Suppressor macrophage treated with lipopolysaccharide for 4 hours (primary cell): ENCODE measurements at places on chromosomes 2 and 18.
A peak's percentile ranks its signal among the peaks of the same experiment; 100 is the strongest.

- DNase-seq: peak; percentile 76
Measured at GRCh38 chr2:218852911-218853667, 6.5 kb upstream of the WNT6 start.

DNA sequence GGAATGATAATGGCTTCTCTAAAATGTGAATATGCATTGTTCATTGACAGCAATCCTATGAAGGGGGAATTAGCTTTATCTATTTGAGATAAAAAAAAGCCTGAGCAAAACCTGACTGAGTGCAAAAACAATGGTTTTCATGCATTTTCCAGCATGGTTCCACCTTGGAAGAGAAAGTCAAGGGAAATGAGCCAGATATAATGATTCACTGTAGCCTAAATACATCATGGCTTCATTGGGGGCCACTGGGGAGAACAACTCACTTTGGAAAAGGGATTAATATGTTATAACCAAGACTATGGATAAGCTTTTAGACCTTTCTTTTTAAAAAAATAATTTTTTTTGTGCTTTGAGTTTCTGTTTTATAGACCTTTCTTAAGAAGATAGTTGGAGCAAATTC, 679.7 kb downstream of the NYAP2 start:
- DNase-seq: no peak

- DNase-seq: no peak
Measured at GRCh38 chr2:49332415-49332814, 178.1 kb upstream of the FSHR start.

- DNase-seq: peak; percentile 28
Measured at GRCh38 chr18:49447810-49448745, 12.4 kb downstream of the DYM start.

DNA sequence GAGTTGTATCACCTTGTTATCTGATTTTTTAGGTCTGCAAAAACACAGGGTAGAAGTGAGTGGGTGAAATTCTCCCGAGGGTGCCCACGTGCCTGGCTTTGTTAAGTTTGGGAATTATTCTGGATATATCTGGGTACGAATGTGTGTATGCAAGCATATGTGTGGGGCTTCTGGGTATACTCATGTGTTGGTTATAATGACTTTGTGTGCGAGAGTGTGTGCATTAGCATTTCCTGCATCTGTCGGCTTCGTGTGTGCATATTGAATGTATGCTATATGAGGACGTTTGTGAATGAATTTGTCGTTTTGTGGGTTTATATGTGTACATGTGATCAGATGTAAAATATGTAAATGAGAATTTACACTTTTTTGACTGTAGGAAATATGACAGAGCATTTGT, 13.8 kb upstream of the DNAJC27 start:
- DNase-seq: no peak

DNA sequence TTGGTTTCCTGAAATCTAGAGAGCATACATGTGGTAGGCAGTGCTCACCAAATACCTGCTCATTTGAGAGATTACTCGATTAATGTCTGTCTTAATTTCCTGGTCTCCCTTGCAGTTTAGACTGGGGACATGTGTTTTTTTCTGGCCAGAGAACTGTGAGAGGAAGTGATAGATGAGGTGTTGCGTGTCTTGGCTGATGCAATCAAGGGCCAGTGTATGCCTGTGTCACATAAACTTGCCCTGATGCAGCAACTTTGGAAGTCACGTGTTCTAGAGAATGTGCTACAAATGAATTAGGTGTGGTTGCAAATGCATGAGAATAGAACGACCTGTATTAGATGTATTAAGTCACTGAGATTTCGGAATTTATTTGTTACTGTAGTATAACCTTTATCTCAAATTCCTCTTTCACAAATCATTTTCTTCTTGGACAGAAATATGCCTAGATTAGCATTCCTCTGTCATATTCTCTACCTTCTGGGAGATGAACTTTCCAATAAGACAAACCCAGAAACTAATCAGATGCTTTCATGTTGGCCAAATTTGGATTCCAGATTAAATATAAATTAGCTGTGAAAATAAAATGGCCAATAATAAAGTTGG, 9.9 kb upstream of the IL1A start:
- peak; percentile 89 for DNase-seq

DNA sequence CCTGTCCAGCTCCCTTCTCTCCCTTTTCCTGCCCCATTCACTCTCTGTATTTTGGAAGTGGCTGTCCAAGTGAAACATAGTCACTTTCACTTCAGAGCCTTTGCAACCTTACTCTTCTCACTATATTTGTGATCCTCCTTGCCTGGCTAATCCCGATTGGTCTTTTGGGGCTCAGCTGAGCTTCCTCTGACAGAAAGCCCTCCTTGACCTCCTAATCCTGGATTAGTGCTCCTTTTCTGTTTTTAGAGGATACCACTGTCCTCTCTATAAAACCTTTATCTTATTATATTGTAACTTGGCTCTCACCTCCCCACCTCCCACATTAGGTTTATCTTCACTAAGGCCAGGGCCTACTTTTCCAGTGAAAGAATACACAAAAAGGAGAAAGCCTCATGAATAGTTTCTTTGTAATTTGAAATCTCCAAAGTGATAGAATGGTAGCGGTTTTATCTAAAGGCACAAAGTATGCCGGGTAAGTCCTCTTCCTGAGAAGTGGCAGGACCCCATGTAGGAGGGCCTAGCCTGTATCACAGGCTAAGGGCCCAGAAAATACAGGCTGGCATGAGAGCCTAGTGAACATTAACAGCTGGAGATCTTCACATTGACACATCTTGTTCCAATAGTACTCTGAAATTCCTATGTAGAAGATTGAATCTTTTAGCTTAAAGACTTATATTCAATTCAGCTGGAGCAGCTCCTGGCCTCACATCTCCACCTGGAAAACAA, 83.1 kb upstream of the GAREM1 start:
- no peak for DNase-seq

DNA sequence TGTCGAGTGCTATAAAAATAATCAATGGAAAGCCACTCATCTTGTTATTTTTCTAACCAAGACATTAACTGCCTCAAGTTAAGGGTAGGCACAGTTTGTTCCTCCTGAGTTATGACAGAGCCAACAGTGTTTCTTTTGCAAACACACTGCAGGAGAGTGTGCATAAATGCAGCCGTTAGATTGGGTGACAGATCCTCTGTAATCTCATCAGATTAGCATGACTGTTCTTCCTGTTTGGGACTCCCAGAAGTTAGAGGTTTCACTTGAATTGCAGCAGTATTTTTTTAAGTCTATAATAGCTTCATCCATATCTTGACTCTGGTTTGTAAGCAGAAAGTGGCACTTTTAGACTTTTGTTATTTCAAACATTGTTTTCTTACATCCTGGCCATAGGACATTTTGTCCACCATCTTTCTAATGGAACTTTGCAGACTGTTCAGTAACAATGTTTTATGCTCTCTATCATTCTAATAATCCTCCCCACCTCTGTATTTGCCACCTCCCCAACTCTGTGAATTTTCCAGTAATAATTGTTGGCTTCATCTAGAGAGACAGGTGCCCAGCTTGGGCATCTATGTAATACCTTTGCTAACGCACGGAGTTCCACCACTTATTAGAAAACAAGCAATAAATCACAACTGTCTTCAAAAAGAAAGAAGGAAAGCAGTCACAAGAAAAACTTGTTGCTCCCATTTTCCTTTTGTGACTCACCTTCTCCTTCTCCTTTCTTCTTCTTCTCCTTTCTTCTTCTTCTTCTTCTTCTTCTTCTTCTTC, 560.0 kb downstream of the ADCYAP1 start:
- no peak for DNase-seq

GRCh38 chr2:206482123-206482522, 38.8 kb downstream of the ADAM23 start:
- no peak for DNase-seq

DNA sequence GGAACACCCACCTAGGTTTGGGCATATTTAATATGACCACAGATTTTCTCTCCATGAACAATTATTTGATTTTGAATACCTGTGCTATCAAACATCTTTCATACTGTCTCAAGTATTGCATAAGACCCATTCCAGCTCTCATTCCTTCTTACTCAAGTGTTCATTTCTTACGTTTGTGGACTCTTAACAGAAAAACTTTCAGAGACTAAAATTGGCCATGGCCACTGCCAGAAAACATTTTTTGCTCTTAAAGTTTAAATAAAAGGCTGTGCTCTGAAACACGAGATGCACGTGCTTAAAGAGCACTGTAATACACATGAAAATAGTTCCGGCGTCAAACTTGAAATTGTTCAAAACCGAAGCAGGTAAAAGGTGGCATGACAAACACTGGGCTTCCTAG, 89.3 kb downstream of the LIMS1 start:
- no peak for DNase-seq

GRCh38 chr2:234588054-234588430, 91.2 kb upstream of the ARL4C start:
- no peak for DNase-seq

- peak; percentile 15 for DNase-seq
Measured at GRCh38 chr2:103135679-103136078, 373.8 kb downstream of the TMEM182 start.

- DNase-seq: peak; percentile 82
Measured at GRCh38 chr2:127014630-127015029, 92.3 kb downstream of the BIN1 start.

DNA sequence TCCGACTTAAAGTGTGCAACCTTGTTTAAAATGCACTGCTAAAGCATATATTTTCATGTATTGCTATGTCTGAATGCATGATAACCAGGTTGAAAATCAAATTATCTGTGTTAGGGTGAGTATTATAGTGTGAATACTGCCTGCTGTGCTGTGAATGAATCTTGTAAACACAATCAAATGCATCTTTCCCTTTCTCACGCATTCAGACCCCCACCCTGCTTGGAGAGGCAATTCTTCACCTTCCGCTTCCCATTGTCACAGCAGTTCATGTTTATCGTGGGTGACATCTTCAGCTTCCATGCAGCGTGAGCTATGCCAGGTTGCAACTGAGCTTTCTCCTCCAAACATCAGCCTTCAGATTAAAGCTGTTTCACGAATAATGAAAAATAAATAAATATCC, 418.0 kb downstream of the MEIS1 start:
- no peak for DNase-seq

- no peak for DNase-seq
Measured at GRCh38 chr18:74574916-74575315, 22.8 kb upstream of the ZNF407 start.

GRCh38 chr2:184371641-184372040, 226.7 kb upstream of the ZNF804A start:
- DNase-seq: no peak

DNA sequence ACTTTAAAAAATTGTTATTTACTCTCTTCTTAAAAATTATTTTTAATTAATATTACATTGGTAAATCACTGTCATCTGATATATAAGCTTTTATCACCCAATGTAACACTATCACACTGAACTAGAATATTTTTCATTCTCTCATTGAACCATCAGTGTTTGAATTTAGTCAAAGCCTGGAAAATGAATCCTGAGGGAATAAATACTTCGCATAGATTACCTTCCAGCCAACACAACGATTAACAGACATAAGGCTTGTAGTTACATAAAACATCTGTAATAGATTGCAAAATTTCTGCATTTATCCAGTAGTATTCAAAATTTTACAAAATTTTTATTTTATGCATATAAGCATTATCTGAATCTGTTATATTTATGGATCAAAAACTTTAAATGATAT, 314.9 kb downstream of the ERBB4 start:
- no peak for DNase-seq

DNA sequence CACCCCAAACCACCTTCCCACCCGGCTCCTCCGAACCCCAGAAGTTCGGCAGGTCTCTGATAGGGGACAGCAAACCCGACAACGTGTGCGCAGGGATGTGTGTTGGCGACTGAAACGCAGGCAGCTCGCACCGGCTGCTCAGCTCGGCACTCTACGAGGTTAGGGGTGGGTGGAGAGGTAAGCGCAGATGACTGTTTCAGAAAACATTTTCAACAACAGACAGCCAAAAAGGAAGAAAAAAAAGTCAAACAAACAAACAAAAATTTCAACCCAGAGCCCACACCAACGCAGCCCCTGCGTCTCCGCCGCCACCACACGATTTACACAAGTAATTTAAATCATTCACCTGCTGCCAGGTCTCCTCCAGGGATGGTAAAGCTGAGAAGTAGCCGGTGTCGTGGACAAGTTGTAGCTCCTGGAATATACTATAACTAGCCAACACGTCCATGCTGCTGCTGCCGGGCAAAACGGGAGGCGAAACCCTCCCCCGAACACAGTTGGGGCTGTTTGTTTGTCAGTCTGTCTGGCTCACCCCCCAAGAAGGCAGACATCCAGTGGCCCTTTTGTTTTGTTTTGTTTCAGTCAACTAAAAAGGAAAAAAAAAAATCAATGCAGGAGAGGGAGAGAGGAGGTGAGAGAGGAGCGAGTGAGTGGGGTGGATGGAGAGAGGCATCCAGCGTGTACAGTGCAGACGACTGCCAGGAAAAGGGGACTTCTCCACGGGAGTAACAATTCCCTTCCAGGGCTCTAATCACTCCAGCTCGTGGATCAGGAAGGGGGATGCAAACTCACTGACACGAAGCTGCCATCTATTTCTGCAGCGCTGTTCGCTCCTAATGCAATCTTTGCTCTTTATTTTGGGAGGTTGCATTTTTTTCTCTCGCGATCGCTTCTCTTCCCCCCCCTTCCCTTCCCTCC, at the start of gene KLF7:
Gene KLF7 (minus strand): TSS at position 828 of the 918 bp plus-strand sequence. CDS start 380 bp downstream, at position 448.
- DNase-seq: no peak

DNA sequence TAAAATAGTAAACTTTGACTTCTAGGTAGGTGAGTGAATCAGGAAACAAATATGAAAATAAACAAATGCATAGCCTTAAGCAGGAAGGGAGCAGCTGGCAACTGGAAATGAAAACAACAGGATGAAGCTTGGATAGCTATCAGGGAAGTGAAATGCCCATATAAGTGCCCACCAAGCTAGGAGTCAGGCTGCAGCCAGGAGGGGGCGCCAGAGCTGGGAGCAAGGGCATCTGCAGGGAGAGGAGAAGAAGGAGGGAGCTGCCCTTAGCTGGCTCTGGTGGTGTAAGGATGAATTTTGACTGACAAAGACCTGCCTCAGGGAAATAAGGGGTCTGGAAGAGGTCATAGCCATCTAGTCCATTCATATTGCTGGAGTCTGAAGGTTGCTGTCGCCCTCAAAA, 298.3 kb downstream of the TDRD15 start:
- peak; percentile 11 for DNase-seq

DNA sequence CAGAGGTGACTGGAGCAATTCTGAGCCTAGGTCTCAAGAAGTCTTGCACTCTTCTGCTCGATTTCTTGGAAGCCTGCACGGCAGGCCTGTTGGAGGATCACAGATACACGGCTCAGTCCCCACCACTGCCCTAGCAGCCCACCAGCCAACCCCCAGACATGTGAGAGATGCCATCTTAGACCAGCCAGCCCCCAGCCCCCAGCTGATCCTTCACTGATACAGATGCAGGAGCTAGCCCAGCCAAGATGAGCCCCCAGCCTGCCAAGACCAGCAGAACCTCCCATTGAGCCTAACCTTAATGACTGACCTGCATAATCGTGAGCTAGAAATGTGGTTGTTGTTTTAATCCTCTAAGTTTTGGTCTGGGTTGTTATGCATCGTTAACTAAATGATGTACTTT, 47.5 kb downstream of the INHBB start:
- no peak for DNase-seq

DNA sequence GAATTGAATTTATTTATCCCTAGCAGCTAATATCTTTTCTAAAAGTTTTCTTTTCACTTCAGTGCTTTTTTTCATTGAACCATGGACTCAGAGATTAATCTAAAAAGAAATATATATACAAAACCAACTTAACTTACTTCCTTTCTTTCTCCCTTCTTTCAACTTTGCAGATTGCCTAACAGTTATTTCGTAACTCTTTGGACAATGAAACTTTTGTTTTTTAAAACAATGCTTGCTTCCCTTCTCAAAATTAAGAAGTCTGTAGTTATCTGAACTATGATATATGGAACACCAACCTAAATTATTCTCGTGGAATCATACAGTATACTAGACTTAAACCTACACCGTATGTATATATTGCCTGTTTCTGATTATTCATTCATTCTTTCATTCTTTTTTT, 62.9 kb downstream of the MIB1 start:
- DNase-seq: peak; percentile 53
